Type B pancreatic cell (in vitro differentiated cells): ENCODE measurements at places on chromosomes 16 and 17.
A peak's percentile ranks its signal among the peaks of the same experiment; 100 is the strongest.

DNA sequence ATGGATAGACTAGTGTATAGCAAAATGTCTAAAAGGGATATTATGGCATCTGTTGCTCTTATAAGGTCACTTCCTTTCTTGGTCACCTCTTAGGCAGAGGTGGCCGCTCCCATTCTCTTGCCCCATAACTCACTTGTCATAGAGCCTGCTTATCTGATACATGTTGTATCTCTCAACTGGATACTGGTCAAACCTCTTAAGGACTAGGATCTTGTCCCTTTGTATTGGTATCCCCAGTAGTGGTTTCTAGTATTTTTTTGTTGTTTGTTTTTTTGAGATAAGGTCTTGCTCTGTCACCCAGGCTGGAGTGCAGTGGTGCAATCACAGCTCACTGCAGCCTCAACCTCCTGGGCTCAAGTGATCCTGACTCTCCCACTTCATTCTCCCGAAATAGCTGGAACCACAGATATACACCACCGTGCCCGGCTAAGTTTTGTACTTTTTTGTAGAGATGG is 27.0 kb downstream of the ZSWIM7 start:
- DNase-seq, result no peak

DNA sequence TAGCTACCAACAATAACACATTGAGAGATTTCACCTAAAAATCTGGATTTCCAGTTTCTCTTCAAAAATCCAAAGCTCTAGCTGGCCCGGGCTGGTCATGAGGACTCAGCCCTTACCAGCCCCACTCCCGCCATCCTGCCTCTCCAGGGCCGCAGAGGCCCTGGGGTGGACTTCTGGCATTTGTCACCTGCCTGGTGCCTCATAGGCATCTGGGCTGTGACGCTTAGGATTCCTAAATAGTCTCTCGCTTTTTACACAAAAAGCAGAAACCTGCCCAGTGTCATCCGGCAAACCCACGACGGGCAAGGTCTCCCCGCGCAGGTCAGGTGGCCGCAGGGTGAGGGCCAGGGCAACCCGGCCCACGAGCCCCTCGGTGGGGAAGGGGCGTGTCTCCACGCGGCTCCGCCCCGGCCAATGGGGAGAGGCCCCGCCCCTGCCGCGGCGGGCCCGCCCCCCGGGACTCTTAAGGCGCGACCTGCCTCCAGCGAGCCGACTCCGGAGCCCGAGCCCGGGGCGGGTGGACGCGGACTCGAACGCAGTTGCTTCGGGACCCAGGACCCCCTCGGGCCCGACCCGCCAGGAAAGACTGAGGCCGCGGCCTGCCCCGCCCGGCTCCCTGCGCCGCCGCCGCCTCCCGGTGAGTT is at the start of gene VASN:
TSS of gene VASN (plus strand) at position 492 of the 644 bp plus-strand sequence. CDS start 9,030 bp downstream, outside the sequence.
- DNase-seq, result peak; percentile 91

GRCh38 chr16:31487071-31487719 is 4.3 kb downstream of the SLC5A2 start:
- DNase-seq, result no peak

GRCh38 chr17:58156839-58157803 is 8.9 kb downstream of the OR4D1 start:
- no peak for DNase-seq

GRCh38 chr17:59632398-59632797 is 12.7 kb downstream of the CLTC start:
- DNase-seq, result no peak

- DNase-seq, result peak; percentile 44
These were observed 65.7 kb downstream of the CCDC182 start for GRCh38 chr17:57679356-57679755.
